ENCODE measurements at places on chromosomes 5 and 9.
A peak's percentile ranks its signal among the peaks of the same experiment; 100 is the strongest.

GRCh38 chr5:74889523-74890105, 23.4 kb upstream of the FAM169A start:
- ATAC-seq: no peak

DNA sequence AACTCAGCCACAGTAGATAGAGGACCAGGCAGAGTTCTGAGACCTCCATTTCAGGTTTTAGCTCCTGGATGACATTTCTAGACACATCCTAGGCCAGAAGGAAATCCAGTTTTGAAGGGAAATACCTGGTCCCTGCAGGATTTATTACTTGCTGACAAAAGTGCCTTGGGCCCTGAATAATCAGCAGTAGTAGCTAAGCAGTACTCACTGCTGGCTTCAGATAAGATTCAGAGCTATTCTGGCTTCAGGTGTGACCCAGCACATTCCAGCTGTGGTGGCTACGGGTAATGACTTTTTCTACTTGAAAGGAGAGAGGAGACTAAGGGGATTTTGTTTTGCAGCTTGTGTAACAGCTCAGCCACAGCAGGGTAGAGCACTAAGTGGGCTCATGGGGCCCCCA, 34.0 kb downstream of the NDUFAF2 start:
- ATAC-seq: no peak

DNA sequence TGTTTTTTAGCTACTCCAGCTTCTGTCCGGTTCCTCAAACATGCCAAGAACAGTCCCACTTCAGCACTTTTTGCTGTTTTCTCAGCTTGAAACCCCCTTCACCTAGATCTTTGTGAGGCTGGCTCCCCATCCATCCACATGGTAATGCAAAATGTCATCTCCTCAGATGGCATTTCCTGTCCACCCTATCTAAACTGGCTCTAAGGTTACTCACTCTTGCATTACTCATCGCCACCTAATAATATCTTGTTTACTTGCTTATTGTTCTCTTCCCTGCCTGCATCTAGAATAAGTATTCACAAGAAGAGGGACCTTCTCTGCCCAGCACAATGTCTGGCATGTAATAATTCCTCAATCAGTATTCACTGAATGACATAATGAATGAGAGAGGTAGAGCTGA, 220.1 kb downstream of the FAM114A2 start:
- ATAC-seq: peak; percentile 66

- ATAC-seq: no peak
Measured at GRCh38 chr9:121179930-121180681, 21.6 kb downstream of the RAB14 start.

DNA sequence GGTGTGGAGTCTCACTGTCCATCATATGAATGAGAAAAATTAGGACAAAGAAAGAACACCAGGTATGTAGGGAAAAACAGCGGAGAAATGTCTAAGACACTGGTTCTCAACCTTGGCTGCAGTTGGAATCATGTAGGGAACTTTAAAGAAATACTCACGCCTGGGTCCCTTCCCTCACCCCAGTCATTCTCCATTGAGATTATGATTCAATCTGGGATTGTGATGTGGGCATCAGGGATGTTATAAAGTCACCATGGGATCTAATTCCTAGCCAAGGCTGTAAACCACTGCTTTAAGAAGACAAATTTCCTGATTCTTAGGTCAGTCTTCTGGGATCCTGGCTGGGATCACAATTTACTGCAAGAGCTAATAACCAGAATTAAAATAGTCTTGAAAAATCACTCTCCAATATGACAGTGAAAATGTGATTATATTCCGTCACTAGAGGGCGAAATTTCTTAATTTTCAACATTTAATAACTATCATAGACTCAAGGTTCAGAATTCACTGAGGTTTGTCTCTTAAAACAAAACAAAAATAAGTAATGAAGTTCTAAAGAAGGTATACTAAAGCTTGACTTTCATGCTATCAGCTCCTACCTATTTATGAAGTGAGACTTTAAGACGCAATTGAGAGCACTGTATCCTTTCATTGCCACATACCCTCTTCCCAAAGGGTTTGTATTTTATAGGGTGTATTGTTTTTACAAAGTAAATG, 60.5 kb downstream of the GLDC start:
- peak; percentile 58 for ATAC-seq

GRCh38 chr5:140402258-140403074, 833 bp downstream of the ANKHD1 start:
- peak; percentile 0 for ATAC-seq

DNA sequence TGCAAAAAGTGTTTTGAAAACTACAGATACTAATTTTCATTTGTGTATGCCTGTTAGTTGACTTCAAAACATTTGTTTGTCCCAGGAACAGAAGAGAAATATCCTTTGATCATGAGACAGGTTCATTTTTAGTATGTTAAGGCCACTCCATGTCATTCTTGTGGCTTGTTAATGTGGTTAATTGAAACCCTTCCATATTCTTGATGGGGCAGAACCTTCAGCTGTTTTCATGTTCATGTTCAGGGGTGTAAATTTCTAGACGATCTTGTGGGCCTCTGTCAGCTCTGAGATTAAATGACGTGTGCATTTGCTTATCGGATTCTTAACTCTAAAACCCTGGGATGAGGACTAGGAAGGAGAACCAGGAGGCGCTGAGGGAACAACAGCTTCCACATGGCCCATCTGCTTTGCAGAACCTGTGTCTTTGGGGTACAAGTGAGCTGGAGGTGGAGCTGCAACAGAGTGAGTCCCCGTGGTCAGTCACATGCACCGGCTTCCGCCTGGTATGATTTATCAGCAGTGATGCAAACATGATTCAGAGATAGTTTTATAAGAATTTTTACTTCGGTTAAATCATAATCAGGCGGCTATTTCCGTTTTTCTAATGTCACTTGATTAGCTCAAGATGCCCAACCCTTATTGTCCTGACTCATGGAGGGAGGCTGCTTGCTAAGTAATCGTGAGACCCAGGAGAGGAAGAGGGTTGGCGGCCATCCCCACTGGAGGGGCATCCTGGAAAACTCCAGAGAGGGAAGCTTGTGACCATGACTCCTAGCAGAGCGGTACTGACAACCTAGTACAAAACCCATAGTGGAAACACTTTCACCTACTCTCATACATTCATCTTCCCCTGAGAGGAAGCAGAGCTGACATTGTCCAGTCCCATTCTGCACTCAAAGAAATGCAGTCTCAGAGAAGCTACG, 138.4 kb downstream of the C9orf152 start:
- ATAC-seq: no peak

DNA sequence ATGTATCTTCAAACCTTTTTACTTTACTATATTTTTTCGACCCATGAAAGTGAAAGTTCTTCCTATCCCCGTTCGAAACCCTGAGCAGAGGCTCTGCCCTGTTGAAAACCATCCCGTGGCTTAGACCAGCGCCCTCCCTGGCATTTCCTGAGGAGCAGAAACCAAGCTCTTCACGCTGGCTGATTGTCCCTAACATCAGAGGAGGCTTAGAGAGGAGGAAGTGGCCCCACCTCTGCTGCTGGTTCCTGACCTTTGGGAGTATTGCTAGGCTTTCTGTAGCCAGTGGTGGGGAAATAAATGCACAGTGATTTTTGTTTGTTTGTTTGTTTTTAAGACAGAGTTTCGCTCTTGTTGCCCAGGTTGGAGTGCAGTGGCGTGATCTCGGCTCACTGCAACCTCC, 4.2 kb upstream of the PTGES start:
- no peak for ATAC-seq

DNA sequence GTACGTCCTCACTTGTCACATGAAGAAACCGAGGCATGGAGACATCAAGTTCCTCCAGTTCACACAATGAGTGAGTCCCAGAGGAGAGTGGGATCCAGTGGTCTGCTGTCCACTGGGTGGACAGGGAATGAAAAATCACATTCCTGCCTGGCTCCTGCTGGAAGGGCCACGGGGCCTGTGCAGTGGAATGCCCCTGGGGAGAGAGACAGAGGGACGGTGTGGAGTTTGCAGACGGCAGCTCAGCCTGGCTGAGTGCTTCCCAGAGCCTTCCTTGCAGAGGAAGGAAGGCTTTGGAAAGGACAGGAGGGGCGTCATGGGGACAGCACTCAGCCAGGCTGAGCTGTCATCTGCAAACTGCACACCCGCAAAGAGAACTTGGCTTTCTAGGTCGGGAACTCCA, 74.7 kb downstream of the COL27A1 start:
- ATAC-seq: no peak

DNA sequence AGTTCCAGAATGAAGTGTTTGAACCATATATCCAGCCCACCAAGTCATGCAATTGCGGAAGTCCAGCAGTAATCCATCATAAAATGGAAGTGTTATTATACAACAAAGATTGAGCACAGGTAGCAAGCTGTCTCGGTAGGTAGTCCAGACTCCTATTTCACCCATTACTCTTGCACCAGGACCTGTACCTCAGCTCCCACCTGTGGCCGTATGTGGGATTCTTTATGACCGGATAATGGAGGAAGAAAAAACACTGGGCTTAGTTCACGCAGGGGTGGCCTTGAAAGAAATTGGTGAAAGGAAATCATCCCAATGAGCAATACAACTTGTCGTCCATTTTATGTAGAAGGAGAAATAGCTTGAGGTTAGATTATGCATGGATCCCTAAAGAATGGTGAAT, 216.3 kb downstream of the ESM1 start:
- no peak for ATAC-seq
